ENCODE measurements at places on chromosomes 7 and 10.

DNA sequence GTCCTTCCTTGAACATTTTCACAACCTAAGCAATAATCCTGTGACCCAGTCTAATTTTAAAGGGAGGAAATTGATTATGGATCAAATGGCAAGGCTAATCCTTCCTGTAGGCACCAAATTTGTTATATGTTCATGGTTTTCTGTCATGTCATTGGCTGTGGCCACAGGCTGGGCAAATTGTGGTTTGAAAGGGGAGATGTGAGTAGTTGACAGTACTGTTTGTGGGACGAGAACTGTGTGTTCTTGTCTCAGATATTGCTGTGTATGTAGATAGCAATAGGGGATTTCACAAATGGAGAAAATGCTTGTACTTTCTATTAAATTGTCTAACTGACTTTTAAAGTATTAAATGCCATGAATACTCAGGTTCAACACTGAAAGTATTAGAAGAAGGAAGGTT is 8.1 kb upstream of the PRKG1 start:
- no peak for DNase-seq

GRCh38 chr7:22117222-22117621 is 171.5 kb upstream of the CDCA7L start:
- no peak for DNase-seq

GRCh38 chr7:94264756-94265155 is 129.9 kb upstream of the COL1A2 start:
- no peak for DNase-seq

DNA sequence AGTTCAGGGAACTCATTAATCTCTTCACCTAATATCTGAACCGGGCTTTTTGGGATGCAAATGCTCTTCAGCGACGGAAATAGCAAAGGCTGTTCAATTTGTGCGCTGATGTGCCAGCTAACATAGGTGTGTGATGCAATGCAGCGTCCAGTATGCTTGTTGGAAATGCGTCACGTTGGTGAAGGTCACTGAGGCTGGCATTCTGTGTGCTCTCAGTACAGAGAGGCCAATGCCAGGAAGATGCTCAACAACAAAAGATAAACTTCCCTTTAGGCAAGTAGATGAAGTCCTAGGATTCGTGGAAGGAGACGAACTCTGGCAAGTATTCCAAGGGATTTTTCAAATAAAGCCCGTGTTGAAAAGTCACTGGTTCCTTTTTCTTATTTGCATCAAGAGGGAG is 649.5 kb upstream of the MKI67 start:
- DNase-seq = no peak

DNA sequence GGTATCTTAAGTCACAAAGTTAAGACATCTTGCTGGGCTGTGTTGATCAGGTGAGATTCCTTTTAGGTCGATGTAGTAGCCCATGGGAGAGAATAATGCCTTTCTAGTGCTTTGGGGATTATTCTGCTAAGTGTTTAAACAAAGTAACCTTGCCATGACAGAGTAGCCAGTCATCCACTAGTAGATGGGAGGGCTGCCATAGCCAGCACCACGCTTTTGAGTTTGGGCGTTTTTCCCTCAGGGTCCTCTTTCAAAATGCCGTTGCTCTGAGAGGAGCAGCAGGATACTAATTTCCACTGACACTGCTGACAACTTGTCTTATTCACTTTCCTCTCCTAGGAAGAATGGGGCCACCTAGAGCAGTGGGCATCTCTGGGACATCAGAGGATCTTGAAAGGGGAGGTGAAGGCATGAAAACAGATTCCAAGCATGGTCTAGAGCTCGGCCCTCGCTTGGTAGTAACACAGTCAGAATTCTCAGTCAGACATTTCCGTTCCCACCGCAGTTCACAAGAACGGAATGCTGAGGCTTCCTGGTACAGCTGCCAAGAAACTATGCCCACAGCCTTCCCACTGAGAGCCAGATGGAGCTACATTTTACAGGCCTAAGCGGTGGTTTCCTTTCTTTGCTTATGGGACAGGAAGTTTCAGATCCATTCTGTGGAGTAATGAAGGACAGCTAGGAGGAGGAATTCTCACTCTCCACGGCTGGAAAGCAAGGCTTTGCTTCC is 15.3 kb upstream of the RSU1 start:
- DNase-seq = no peak

GRCh38 chr10:29301359-29301910 is 12.6 kb downstream of the LYZL1 start:
- no peak for DNase-seq

- no peak for DNase-seq
Observed at GRCh38 chr7:154905146-154905545, 97.8 kb downstream of the PAXIP1 start.

DNA sequence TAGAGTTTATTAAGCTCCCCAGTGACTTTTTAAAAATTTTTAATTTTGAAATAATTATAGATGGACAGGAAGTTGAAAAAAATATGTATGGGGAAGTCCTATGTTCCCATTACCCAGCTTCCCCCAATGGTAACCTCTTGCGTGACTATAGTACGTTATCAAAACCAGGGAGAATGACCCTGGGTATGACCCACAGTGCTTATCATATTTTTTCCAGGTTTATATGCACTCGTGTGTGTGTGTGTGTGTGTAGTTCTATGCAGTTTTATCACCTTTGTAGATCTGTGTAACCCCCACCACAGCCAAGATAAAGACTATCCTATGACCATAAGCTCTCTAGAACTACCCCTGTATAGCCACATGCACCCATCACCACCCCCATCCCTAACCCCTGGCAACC is 72.8 kb downstream of the TBXAS1 start:
- no peak for DNase-seq

DNA sequence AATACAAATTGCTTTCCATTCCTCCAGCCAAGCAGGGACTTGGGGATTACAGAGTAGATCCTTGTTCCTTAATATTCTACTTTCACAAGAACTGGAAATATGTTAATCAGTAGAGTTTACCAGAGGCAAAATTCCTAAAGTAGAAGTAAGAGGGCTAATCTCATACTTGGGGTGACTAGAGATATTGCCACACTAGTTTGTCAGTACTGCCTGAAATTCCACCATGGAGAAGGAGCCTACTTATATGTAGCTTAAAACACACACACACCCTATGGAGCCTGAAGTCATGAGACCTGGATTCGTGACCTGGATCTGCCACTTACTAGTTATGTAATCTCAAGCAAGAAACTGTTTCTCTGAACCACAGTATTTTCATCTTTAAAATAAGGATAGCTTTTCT is 33.9 kb downstream of the STRIP2 start:
- no peak for DNase-seq

GRCh38 chr10:117134306-117135025 is 3.6 kb downstream of the VAX1 start:
- DNase-seq = no peak

DNA sequence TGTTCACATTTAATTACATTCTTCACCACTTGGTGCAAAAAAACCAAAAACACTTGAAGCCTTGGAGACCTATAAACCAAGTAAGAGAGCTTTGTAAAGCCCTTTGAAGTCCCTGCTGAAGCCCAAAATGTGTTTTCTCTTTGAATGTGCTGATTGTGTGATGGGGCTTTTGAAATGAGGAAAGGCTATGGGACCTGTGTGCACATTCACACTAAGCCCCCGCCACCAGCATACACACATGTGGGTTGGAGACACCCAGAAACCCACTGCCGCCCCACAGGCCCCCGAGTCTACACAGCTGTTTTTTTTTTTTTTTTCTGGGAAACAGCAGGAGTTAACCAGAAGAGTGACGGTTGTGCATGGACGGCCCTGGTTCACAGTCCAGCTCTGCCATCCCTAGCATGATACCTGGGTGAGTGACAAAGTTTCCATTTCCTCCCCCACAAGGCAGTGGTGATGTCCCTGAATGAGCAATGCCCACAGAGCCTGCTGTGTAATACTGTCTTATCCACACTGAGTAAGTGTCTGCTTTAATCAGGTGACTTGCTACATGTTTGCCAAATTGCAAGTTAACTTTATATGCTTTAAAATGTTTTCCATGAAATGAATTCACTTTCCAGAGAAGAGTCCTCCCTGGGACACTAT is 154.6 kb upstream of the GDF10 start:
- no peak for DNase-seq

DNA sequence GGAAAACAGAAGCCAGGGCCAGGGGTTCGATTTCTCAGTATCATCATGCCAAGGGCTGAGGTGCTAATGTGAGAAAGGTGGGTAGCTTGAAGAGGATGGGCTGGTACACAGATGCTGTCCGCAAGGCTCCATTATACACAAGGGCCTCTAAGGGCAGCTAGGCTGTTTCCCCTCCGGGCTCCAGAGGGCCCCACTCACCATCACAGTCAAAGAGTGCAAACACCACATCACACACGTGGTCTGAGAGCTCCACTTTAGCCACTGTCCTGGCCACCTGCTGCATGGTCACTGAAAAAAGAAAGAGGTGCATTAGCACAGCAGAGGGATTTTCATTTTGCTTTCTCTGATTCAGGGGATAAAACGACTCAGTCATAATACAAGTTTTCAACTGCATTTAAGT is 20.9 kb upstream of the DNAJB12 start:
- no peak for DNase-seq

DNA sequence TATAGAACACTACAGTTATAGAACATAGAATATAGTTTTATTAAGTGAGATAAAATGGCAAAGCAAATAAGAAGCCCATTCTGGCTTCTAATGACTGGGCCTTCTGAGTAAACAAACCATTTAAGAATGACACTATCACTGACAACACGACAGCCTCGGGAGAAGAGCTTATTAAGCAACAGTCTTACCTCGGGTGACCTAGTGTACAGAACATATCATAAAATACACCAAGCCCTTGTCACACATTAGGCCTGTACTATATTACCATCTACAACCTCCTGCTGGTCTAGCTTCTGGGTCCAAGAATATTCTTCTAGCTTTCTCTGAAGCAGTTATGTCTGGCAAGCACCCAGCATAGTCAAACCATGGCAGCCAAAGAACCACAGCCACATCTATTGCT is 32.0 kb downstream of the CCDC186 start:
- no peak for DNase-seq

- DNase-seq = no peak
Observed at GRCh38 chr10:100890673-100891317, 22.0 kb upstream of the SLF2 start.

DNA sequence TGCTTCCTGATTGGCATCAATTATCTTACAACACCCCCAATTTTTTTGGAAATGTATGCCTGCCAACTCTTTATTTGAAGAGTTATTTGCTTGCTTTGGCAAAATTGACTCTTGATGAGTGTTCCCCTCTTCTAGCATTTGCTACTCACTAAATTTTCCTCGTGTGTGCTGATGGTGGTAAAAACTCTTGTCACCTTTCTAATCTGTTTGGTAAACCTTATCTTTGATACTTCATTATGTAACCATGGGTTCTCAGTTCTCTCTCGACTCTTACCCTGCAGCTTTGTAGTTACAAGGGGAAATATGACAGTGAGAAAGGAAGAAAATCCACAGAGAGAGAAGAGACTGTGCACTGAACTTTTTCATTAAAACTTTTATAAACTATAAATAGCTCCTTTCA is 102.5 kb downstream of the CDK14 start:
- no peak for DNase-seq

GRCh38 chr10:115005771-115006170 is 67.8 kb downstream of the TRUB1 start:
- DNase-seq = no peak

- DNase-seq = no peak
Observed at GRCh38 chr10:53127686-53128085, 355.1 kb upstream of the MBL2 start.

DNA sequence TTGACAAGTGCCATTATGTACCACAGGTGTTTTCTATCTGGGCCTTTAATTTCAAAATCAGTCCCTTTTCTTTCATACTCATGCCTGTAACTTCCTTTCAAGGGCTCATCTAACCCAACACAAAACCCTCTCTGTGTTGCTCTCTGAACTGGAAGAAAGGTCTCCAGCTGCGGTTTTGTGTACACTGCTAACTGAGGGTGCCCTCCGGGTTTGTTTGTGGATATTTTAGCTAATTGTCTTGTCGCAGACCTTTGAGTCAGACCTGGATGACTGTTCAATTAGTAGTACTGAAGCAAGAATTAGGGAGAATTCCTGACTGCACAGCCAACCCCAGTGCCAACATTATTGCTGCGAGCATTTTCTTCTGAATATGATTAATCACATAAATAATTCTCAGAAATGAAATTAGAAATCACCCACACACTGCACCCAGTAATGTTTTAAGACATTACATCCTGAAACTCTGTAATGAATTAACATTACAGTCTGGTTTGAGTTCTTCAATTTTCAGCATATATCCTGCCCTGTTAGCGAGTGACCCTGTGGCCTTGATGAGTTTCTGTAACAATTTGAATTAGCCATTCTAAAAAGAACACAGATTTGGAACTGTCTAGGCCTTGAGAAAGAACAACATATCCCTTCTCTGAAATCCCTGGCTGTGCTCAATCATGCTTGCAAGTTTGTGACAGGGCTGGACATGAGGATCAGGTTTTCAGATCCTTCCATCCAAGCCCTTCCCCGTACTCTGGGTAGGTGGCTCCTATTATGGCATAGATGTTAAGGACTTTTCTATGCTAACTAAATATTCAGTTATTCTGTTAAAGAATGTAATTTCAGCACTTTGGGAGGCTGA is 460.1 kb downstream of the PLXDC2 start:
- no peak for DNase-seq

- DNase-seq = no peak
Observed at GRCh38 chr7:107398161-107398560, 71.7 kb upstream of the GPR22 start.

DNA sequence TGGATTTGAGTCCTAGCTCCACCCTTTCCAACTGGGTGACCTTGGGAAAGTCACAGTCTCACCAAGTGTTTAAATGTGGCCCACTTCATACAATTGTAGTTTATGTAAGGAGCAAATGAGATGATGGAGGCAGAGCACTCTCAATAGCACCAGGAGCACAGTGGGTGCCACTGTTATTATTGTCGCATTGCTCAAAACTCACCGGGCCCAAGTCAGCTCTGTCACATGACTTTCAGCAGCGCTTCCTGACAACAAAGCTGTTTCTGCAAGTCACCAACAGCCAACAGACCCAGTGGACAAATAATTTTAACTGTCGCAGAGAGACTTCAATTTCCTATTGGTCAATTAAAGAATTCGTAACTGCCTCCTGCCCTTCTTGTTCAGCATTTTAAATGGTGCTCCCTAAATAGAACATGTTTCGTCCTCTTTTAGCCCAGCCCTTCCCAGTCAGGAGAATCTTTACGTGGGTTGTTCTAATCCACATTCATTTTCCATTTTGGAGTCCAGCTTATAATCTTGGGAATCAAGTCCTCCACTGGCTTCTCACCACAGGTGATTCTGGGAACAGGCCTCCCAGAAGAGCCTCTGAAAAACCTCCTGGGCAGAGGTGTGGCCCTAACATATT is 415.6 kb upstream of the NPVF start:
- DNase-seq = no peak

DNA sequence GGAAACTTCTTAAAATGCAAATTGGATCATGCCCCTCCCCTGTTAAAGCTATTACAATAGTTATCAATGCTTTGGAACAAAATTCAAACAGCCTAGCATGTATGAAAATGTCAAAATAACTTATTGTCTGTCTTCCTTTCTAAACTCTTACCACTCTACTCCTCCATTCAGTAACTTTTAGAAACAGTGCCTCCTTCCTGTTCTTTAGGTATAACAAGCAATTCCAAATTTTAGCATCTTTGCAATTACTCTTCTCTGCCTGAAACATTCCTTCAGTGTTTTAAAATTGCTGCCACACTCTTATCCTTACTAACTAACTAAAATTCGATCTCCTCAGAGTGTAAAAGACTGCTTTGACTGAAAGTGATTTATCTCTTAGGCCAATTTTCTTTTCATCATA is 660.4 kb upstream of the LRRTM3 start:
- DNase-seq = no peak

Measured in stimulated activated CD8-positive, alpha-beta memory T cell treated with anti-CD3 and anti-CD28 coated beads, Interleukin-15, amount 100 ng/mL, for 24 hours (primary cell).